ENCODE measurements at places on chromosomes 6 and 20.

- no peak for DNase-seq
These were observed 734 bp upstream of the WFDC13 start for GRCh38 chr20:45701104-45701503.

DNA sequence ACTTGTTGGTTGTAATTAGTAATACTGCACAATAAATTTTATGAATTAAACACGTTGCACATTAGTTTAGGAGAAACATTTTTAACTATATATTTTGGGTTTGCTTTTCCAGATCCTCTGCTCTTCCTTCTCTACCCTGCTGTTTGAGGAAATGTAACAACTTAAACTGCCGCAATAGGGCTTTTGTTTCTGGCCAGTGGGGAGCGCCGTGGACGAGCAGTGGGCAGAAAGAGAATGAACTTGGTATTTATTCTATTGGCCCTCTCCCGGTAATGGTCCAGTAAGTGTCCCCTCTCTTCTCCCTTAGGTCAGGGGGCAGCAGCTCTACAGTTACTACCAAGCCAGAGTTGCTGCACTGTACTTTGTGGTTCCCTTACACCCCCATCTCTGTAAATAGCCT lies 35.2 kb upstream of the EPHA7 start:
- no peak for DNase-seq

DNA sequence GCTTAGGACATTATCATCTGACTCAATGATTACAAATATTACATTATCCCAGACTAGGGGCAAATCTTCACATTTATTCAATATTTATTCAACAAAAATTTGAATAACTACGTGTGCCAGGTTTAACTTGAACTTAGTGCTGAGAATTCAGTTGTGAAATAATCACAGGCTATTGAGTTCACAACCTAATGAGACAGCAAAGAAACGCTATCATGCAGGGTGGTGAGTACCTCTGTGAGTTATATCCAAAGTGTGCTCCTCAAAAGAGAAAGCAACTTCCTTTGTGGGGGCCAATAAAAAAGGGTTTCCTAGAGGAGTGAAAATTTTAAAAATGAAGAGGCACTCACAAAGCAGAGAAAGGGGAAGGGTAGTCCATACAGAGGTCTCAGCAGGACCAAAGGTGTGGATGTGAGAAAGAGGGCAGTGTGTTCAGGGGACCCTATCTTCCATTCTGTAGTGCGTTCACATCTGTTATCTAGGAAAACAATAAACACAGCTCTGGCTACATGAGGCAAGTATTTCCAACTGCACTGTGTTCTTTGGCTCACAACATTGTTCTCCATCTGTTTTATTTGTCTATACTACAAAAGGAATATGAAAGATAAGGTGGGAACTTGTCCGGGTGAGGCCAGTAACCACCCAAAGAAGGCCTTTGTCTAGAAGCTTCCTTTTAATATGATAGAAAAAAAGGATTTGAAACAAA lies 155.4 kb upstream of the MARCKS start:
- no peak for DNase-seq

- DNase-seq: no peak
These were observed 81.1 kb downstream of the RIMS1 start for GRCh38 chr6:71967436-71967835.

GRCh38 chr20:14566505-14566904 lies 229.1 kb upstream of the FLRT3 start:
- DNase-seq: no peak

GRCh38 chr6:90399970-90400369 lies 103.3 kb upstream of the BACH2 start:
- DNase-seq: no peak

DNA sequence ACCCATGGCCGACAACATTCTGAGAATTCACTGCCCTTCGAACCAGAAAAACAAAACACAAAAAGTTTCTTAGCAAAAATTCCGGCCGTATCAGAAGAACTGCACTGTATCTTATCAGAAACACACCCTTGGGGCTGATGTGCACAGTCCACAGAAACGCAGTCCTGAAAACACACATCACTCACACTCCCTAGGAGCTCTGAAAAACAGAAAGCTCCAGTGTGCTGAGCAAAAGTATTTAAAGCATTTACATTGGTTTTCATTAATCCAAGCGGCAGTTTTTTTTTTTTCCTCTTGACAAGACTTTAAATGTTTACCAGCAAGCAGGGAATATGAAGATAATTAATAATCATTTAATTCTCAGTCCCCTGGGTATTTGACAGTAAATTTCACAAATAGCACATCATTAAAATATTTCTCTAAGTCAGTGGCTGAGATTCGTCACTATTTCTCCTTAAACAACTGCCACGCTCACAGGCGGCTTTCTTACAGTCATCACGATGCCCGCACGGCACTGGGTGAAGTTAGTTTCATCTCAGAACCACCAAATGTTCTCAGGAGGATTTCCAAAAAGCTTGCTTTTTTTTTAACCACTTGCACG lies 13.3 kb downstream of the NFATC2 start:
- no peak for DNase-seq

GRCh38 chr6:44524476-44525227 lies 137.1 kb downstream of the CDC5L start:
- no peak for DNase-seq

DNA sequence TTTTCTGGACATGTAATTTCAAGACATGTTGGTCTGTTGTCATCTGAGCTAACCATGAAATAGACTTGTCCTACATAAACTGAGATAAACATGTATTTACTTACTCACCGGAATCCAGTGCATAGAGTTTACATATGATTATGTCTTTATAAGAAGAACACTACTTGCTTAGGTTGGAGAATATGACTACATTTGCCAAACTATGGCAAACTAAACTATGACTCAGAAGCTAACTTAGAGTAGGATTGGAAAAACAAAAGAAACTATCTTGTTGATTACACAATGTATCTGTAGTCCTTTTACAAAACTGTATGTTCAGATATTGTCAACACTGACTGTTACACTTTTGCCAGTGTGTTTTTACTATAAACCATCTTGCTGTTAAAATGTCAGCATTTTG lies 113.3 kb downstream of the CRYBG1 start:
- no peak for DNase-seq

DNA sequence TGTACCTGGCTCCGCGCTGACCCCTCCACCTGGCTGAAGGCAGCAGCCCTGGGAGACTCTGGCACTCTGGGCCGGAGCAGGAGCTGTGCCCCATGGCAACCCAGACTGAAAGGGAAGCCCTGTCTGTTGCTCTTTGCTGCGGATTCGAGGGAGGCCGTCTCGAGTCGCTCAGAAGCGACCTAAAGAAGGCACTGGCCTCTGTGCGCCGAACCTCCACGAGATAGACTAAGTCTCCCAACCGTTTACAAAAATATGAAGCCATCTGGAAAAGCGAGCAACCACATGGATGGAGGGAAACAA lies 10.5 kb upstream of the TBX18 start:
- DNase-seq: no peak

DNA sequence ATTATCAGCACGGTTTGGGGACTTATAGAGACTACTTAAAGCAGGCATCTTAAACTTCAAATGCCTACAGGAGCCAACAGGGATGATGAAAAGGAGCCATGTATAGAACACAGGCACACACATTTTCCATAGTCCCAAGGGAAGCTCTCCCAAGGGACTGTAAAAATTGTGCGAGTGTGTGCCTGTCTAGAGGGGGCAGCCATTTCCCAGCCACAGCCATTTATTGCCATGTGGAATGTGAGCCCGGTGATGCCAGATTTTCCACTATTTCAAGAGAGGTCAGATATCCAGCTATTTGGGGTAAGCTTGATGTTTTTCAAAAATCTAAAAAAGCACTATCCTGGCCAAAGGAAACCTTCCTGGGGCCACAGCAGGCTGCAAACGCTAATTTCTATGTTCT lies 24.1 kb upstream of the RALY start:
- no peak for DNase-seq

Data from prostate gland (tissue), 2 donors.